ENCODE measurements at places on chromosomes 13 and 19.

DNA sequence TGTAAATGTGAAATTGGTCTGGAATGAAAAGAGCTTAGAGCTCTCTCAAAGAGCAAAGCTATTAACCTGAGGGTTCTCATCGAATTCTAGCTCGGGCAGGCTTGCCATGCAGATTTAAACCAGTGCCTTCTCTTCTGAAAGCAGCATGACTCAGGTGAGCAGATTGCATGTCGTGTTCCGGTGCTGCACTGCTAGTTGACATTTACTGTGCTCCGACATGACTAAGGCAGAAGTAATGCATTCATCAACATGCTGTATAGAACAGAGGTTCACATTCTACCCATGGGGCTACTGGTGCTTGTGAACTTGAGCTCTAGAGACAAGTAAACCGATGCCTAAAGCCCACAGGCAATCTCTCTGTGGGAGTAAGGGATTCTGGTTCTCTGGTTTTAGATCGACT, 947.7 kb downstream of the EFNB2 start:
- DNase-seq: peak; percentile 91

DNA sequence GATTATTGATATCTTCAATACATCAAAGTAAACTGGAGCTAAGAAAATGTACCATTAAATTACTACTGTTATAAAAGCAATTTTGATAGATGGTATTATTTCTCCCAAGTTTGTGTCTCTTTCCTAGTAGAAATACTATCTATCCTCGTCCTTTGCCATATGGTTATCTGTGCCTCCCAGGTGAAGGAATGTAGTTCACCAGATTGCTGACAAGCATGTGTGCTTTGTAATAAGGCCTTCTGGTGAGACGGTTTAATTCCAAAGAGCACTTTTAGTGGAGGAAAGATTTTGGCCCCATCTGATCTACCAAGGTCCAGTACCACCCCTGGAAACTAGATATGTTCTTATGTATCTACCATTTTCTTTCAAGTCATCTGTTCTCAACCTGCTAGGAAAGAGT, 243.6 kb downstream of the DLEU7 start:
- DNase-seq: no peak

GRCh38 chr13:33953781-33954180, 135.8 kb downstream of the RFC3 start:
- no peak for DNase-seq

GRCh38 chr19:50280983-50281382, 48.2 kb downstream of the KCNC3 start:
- no peak for DNase-seq

GRCh38 chr19:48466561-48467325, 2.4 kb upstream of the CYTH2 start:
- peak; percentile 40 for DNase-seq

DNA sequence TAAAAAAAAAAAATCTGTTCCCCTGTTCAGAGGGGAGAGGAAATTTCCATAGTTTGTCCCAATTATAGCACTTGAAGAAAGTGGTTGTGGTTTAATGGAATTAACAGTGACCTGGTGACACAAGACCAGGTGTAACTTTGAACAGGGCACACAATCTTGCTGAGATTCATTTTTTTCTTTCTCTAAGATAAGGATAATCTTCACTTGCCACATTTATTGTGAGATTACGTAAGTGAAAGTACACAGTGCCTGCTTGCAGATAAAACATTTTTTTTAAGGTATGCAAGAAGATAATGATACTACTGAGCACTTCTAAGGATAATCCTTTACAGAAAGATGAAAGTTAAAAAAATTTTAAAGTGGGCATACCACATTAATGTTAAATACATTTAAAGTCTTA, 448.1 kb downstream of the DIAPH3 start:
- no peak for DNase-seq

DNA sequence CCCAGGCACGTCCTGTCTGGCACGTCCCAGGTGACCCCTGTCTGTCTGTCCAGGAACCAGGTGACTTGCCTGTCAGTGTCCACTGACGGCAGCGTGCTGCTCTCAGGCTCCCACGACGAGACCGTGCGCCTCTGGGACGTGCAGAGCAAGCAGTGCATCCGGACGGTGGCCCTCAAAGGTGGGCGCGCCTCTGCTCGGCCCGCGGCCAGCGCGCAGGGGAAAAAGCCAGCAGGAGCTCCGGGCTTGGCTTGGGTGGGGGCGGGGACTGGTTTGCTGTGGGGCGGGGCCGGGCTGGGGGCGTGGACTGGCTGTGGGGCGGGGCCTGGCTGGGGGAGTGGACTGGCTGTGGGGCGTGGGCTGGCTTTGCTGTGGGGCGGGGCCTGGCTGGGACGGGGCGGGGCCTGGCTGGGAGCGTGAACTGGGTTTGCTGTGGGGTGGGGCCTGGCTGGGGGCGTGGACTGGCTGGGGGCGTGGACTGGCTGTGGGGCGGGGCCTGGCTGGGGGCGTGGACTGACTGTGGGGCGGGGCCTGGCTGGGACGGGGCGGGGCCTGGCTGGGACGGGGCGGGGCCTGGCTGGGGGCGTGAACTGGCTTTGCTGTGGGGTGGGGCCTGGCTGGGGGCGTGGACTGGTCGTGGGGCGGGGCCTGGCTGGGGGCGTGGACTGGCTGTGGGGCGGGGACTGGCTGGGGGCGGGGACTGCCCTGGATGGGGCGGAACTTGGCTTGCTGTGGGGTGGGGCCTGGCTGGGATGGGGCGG, 7.2 kb downstream of the WDR18 start:
- peak; percentile 6 for DNase-seq

DNA sequence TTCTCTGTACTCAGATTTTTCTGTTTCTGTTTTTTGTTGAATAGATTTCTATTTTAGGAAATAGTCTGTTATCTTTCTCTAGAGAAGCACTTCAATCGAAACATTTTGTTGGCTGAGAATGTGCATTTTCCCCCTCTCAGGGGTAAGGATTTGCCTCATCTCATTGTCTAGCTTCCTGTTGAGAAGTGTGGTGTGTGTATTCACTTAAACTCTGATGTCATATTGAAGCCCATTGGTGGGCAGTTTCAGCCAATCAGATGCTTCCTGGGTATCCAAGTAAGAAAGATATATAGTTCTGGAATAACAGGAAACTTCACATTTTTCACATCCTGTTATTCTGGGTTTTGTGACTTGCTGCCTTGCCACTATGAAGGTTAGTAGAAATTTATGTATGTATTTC, 87.6 kb downstream of the ARHGEF7 start:
- peak; percentile 18 for DNase-seq

DNA sequence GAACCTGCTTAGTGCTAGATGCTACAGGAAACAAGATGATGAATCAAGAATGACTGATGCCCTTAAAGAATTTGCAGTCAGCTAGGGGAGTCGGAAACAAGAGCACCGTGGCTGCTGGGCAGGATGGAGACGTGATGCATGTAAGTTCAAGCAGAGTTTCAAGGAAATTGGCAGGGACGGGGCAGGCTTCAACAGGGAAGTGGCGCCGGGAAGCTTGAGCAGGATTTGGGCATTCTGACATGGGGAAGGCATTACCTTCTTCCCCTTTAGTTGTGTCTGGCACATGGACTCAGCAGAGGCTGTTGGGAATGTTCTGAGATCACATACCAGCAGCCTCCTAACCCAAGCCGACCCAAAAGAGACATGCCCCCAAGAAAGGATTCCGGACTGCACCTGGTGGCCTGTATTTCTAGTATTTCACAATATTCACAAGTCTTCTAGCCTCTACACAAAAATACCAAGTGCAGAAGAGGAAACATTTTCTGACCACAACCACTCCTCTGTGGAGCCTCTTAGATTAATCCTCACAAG, 138.2 kb downstream of the CRYL1 start:
- peak; percentile 95 for DNase-seq

- no peak for DNase-seq
Observed at GRCh38 chr13:94480672-94481145, 1.2 kb upstream of the DCT start.

- DNase-seq: no peak
Observed at GRCh38 chr19:50826492-50827240, 3.1 kb upstream of the KLK1 start.

- no peak for DNase-seq
Observed at GRCh38 chr13:101289764-101290163, 126.5 kb downstream of the NALCN start.

GRCh38 chr13:94704377-94705080, 7.8 kb downstream of the SOX21 start:
- DNase-seq: peak; percentile 30

- no peak for DNase-seq
Observed at GRCh38 chr13:23740002-23740401, 149.2 kb downstream of the MIPEP start.

DNA sequence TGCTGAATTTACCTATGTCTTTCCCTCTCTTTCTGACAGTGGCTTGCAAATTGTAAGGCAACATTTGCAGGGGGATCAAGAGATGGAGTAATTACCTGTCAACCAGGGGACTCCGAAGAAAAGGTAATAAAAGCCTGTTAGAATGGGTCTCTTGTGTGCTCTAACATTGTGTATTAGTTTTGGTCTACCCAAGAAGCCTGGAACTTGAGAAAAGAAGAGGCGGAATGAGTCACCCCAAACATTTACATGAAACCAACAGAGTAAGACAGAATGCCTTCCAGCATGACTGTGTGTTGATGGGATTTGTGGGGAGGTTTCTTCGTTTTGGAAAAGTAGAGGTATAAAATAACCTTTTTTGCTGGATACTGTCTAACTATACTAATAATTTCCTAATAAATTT, 36.7 kb downstream of the ZAR1L start:
- DNase-seq: no peak

DNA sequence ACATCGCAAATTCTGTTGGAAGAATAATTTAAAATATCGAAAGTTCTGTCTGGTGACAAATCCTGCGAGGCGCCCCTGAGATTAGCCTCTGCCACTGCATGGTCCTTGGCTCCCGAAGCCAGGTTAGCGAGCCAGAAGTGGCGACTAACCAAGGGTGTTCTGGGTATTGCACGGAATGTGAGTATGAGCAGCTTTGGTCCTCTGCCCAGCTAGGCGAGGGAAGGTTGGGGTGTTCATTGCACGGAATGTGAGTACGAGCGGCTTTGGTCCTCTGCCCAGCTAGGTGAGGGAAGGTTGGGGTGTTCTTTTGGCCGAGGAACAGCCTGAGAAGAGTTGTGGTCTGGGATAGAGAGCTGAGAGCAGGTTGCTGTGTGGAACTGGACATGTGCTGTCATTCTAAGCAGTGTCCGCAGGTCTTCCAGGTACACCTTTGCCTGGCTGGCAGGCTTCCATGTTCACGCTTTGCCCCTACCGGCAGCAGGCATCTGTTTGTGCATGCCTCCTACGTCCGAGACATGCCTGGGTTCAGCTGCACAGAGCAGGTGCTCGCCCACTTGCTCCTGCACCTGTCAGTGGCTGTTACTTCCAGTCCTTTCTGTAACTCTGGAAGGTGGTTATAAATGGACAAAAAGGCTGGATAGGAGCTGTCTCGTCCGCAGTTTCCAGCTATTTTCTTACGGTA, 18.3 kb upstream of the TEX29 start:
- no peak for DNase-seq

GRCh38 chr13:89520468-89520867, 1827.0 kb upstream of the MIR17HG start:
- DNase-seq: peak; percentile 64

DNA sequence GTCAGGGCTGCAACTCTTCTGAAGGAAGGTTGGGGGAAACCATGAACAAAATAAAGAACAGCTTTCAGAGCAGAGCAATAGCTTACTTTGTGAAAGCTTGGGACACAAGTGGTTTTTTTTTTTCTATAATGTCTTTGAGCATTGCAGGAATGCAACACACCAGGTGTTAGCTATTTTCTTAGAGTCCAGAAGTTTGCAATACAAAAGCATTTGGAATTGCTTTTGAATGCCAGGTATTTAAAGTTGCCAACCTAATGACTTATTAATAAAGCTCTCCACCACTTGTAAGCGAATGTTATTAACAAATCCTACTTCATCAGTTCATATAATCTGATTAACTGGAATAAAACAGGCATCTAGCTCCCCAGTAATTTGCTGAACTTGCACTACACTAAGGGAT, 172.6 kb downstream of the NUFIP1 start:
- DNase-seq: no peak

- no peak for DNase-seq
Observed at GRCh38 chr13:112067871-112068539, 1.1 kb downstream of the SOX1 start.
